Stimulated activated CD4-positive, alpha-beta T cell treated with anti-CD3 and anti-CD28 coated beads, Interleukin-12 subunit alpha, Interleukin-12 subunit beta, amount 100 ng/mL, for 24 hours (primary cell): ENCODE measurements at places on chromosomes 12 and 14.

DNA sequence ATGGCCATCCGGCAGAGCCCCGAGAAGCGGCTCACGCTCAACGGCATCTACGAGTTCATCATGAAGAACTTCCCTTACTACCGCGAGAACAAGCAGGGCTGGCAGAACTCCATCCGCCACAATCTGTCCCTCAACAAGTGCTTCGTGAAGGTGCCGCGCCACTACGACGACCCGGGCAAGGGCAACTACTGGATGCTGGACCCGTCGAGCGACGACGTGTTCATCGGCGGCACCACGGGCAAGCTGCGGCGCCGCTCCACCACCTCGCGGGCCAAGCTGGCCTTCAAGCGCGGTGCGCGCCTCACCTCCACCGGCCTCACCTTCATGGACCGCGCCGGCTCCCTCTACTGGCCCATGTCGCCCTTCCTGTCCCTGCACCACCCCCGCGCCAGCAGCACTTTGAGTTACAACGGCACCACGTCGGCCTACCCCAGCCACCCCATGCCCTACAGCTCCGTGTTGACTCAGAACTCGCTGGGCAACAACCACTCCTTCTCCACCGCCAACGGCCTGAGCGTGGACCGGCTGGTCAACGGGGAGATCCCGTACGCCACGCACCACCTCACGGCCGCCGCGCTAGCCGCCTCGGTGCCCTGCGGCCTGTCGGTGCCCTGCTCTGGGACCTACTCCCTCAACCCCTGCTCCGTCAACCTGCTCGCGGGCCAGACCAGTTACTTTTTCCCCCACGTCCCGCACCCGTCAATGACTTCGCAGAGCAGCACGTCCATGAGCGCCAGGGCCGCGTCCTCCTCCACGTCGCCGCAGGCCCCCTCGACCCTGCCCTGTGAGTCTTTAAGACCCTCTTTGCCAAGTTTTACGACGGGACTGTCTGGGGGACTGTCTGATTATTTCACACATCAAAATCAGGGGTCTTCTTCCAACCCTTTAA, 1.5 kb downstream of the FOXG1 start:
- DNase-seq: no peak

DNA sequence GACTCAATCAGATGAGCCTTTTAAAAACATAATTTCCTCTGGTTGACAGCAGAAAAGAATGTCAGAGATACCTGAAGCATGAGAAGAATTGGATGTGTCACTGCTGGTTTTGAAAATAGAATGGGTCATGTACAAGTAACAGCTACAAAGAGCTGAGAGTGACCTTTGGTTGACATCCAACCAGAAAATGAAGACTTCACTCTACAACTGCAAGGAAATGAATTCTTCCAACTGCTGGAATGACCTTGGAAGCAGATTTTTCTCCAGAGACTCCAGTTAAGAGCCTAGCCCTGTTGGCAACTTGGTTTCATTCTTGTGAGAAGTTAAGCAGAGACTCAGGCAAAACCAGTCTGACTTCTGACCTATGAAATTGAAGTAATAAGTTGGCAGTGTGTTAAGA, 505.9 kb downstream of the SLC16A7 start:
- no peak for DNase-seq

DNA sequence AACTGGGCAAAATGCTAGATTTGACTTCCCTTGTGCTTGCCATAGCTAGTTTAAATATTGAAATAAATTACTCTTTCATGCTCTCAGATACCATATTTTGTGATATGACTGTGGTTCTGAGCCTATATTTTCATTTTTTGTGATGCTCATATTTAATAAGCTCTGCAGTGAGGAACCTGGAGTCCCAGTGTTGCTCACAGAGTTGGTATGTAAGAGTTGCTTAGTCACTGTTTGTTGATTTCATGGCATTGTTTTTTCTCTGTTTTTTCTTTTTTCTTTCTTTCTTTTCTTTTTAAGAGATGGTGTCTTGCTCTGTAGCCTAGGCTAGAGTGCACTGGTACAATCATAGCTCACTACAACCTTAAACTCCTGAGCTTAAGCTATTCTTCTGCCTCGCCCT, 750.5 kb upstream of the TMEM132C start:
- DNase-seq: no peak

DNA sequence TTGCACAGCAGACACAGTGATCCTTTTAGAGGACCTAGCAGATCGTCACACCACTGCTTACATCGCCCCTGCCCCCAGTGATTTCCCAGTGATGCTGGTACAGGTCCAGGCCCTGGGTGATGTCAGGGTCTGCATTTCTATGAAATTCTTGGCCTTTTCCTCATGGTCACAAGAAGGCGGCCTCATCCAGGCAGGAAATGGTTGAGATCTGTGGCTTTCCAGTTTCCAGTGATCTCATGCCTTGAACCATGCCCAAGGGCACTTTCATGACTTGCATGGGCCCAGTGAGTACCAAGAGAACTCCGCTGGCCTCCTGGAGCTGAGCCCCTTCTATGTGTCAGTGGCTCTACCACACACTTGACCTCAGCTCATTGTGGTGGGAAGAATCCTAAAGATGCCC, 41.9 kb upstream of the BDKRB2 start:
- no peak for DNase-seq

DNA sequence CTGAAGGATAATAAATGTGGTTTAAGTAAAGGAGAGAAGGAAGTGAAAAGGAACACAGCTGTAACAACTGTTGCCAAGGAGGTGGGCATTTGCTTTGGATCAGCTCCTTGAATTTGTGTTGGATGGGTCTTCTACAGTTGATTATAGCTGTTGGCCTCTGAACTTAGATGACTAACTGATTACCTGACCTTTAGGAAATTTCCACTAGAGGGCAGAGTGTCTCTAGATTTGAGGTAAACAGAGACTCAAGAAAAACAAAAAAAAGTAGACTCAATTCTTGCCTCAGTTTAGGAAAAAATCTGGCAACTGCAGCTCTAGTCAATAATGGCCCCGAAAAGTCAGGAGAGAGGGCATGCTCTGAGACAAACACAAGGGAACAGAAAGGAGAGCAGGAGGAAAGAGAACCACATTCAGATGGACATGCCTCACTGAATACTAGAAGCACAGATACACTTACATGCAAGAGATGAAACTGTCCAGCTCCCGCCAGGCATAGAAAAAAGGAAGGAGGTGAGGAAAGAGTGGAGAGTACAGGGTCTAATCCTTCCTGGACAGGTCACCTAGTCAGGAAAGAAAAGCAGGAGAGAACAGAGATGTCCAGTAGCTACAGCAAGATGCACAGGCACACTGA, 20.6 kb downstream of the COX14 start:
- no peak for DNase-seq

GRCh38 chr14:95395098-95395737, 75.5 kb upstream of the CLMN start:
- no peak for DNase-seq

DNA sequence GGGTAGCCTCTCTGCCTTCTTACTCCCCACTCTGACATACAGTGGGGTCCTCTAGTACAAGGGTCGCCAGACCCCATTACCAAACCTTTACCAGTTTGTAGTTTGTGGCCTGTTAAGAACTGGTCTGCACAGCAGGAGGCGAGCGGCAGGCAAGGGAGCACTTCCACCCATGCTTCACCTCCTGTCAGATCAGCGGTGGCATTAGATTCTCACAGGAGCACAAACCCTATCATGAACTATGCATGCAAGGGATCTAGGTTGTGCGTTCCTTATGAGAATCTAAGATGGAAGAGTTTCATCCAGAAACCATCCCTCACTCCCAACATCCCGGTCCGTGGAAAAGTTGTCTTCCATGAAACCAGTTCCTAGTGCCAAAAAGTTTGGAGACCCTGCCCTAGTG, 146.5 kb downstream of the HMGA2 start:
- no peak for DNase-seq

GRCh38 chr14:83297361-83297760, 1763.7 kb upstream of the SEL1L start:
- DNase-seq: no peak

- DNase-seq: no peak
Observed at GRCh38 chr12:69685810-69686209, 13.3 kb downstream of the BEST3 start.

DNA sequence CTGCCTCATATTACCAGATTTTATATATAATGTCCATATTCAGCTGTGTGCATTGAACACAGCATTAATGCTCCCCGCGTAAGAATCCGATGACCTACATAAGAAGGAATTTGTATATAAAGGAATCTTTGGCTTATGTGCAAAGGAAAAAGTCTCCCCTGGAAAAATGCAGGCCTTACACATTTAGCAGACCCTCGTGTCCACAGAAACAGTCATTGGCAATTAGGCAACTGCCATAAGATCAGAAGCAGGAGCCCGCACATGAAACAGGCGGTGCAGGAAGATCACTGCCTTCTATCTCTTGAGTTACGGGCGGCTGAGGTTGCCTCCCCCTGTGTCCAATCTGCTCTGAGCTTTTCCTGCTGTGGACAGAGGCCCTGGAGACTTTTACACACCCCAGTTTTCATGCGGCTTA, 63.2 kb upstream of the RFX4 start:
- DNase-seq: no peak

- DNase-seq: no peak
Observed at GRCh38 chr12:115312901-115313300, 628.9 kb upstream of the TBX3 start.

- DNase-seq: no peak
Observed at GRCh38 chr12:3461391-3461790, 29.6 kb upstream of the PRMT8 start.

DNA sequence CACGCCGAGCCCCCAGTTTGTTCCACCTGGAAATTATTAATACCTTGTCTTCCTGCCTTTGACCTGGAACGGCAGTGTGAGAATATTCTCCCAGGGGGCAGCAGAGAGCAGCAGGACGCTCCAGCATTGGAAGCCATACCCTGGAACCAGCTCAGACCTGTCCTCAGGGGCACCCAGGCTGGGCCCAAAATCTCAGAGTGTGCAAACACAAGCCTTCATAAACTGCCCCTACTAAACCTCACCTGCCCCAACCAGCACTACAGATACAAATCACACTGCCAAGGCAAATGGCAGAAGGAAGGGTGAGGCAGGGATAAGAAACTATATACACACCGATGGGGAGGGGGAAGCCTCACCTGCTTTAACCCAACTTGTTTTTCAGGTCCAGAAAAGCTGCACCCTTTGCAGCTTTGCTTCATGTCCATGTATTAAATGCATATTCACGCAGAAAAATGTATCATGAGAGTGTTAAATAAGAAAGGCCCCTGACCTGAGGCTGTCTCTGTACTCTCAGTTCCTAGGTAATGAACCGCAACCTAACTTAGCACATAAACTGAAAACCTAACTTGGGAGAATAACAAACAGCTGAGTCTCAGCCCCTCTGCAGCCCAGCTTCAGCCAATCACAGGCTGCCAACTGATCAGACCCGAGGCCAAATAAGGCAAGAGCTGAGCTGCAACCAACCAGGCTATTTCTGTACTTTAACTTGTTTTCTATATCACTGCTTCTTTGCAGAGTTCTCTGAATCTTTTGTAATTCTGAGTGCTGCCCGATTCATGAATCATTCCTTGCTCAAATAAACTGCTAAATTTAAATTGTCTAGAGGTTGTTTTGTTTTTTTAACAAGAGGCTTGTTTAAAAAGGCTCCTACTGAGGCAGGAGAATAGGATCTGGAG, 130.1 kb downstream of the SPTSSA start:
- DNase-seq: peak; percentile 28

GRCh38 chr14:75634848-75635247, 25.8 kb downstream of the ERG28 start:
- DNase-seq: no peak

- peak; percentile 38 for DNase-seq
Observed at GRCh38 chr12:130796985-130797686, 41.9 kb downstream of the STX2 start.

GRCh38 chr14:105530285-105531087, 4.1 kb downstream of the TMEM121 start:
- DNase-seq: no peak

- no peak for DNase-seq
Observed at GRCh38 chr12:94149119-94149780, 873 bp downstream of the PLXNC1 start.

DNA sequence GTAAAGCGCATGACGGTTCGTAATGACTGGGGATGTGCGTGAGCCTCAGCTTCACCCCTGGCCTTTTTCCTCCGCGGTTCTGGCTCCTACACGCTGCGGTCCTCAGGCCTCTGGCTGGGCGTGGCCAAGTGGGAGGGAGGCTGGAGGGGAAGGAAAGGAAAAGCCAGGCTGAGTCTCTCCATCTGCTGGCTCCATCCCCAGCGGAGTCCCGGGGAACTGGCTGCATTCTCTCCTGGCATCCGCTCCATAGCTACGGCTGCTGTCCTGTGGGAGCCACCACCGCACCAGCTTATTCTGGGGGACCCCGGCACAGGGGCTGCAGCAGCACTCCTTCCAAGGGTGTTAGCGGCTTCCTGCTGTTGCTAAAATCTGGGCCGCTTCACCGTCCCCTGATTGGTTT, 68.2 kb upstream of the SLC24A4 start:
- no peak for DNase-seq

GRCh38 chr12:94057262-94058151, 90.9 kb upstream of the PLXNC1 start:
- no peak for DNase-seq

GRCh38 chr14:91835197-91835919, 32.0 kb downstream of the TC2N start:
- no peak for DNase-seq

DNA sequence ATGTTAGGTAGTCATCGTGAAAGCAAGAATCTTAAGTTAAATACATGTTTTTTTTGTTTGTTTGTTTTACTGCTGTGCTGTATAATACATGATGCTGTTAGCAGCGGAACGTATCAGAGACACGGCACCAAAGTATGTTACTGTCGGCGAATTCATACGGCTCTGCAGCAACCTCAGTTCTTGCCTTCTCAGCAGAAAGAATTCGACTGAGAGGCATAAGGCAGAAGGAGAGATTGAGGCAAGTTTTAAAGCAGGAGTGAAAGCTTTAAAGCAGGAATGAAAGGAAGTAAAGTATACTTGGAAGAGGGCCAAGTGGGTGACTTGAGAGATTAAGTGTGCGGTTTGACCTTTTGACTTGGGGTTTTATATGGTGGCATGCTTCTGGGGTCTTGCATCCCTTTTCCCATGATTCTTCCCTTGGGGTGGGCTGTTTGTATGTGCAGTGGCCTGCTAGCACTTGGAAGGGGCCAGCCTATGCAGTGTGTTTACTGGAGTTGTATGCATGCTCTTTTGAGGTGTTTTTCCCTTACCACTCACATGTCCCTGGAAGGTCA, 23.7 kb downstream of the LEMD3 start:
- no peak for DNase-seq

GRCh38 chr14:35506927-35507326, 27.0 kb upstream of the INSM2 start:
- DNase-seq: no peak

- DNase-seq: no peak
Observed at GRCh38 chr12:47801904-47802246, 17.8 kb downstream of the HDAC7 start.
